ENCODE measurements at places on chromosomes 5 and 9. TPM values are rescaled to one million over a fixed set of nuclear protein-coding genes. Genes with fewer than 3 reads are reported as not detected.

DNA sequence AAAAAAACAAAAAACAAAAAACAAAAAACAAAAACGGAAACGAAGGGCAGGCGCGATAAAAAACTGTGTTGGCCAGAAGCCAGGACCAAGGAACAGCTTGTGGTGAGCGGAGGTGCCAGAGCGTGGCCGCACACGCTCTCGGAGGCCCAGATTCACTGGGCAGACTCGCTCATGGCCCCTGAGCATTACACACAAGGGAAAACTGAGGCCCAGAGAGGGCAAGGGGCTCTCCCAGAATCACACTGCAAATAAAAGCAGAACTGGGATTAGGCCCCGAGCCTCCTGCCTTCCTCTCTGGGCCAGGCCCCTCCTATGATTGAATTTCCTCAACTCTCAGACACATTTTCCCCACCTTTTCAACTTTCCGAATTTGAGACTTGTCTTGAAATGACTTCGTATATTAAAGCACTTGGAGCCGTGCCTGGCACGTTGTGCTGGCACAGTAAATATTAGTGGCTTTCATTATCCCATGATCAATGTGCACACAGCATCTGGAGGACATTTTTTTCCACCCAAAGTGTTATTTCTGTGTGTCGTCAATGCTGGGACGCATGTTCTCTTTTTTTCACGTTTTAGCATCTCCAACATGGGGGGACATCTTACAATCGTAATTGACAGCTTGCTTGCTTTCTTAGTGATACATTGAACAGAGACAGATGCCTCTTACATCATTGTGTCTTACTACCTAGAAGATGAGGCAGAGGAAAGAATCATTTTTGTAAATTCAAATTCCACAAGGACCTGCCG, 7.4 kb downstream of the FIBCD1 start:
- DNase-seq: no peak
- no peaks in the 10 kb centered on the region for H3K4me1 ChIP-seq
- no peaks in the 10 kb centered on the region for H3K36me3 ChIP-seq
- H3K27me3 ChIP-seq: peaks cover 32% of the 10 kb centered on the region
- H3K4me3 ChIP-seq: no peak overlapping the region

DNA sequence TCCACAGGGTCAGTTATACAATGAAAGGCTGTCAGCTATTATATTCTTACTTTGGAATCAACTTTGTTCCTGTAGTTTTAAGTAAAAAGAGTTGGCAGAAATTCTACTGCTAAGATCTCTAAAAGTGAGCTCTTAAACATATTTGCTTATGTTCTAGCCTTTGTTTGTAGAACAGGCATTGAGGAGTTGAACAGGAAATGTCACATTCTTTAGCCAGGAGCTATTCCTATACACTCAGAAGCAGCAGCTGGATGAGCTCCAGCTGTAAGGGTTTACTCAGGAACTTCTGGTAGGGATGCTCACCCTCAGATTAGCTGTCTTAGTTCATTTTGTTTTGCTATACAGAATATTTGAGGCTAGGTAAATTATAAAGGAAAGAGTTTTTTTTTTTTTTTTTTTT, 22.4 kb upstream of the SPINK14 start:
- H3K36me3 ChIP-seq: no peaks in the 10 kb centered on the region
- no peak overlapping the region for H3K27ac ChIP-seq
- peaks cover 2% of the 10 kb centered on the region for H3K27me3 ChIP-seq
- DNase-seq: no peak
- H3K4me3 ChIP-seq: no peak overlapping the region

DNA sequence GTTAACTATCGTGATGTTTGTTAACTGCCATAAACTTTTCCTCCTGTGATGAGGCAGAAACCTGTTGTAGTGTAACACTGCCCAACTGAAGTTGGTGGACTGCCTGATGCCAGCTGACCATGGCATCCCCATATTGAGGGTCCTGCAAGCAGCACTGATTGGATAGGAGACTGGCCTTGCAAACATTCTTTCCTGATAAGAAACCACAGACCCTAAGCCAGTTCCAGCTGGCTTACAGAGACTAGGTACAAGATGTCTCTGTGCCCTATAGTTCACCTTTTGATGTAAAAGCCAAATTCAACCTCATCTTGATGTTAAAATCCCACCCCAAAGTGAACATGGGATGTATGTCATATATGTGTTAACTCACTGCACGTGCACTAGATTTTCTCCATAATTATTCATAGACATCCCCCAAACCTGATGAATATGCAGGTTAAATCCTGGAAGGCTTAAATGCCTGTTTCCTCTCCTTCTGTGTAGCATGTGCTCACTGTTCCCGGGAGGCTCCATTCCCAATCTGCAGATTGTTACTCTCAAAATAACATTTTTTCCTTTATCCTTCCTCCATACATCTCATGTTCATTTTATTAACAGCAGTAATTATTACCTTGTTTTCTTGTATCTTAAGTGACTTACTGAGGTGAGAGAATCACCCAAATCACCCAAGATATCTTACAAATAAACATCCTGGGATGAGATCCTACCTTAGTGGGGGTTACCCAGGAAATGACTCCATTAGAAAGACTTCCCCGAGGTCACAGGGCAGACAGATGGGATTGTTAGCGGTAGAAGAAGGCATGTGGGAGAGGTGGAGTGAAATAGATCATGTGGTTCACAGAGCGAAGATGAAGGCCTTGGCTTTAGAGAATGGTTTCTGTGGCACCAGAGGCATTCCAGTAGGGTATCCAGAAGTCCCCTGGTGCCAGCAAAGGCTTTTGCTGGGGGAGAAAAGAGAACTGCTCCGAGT, 566.7 kb downstream of the CCDC171 start:
- no peak overlapping the region for H3K27ac ChIP-seq
- no peaks in the 10 kb centered on the region for H3K27me3 ChIP-seq

- no peaks in the 10 kb centered on the region for H3K27me3 ChIP-seq
- H3K27ac ChIP-seq: no peak overlapping the region
- H3K4me3 ChIP-seq: no peak overlapping the region
- H3K36me3 ChIP-seq: no peaks in the 10 kb centered on the region
- peak; percentile 40 for DNase-seq
- peaks cover 14% of the 10 kb centered on the region for H3K4me1 ChIP-seq
Measured at GRCh38 chr5:133257977-133258376, 206.2 kb downstream of the HSPA4 start.

- H3K4me3 ChIP-seq: no peak overlapping the region
- H3K4me1 ChIP-seq: no peaks in the 10 kb centered on the region
- H3K27ac ChIP-seq: no peak overlapping the region
Measured at GRCh38 chr5:145104106-145104505, 731.0 kb downstream of the PRELID2 start.

- peaks cover 5% of the 10 kb centered on the region for H3K27me3 ChIP-seq
- no peaks in the 10 kb centered on the region for H3K36me3 ChIP-seq
- H3K4me1 ChIP-seq: no peaks in the 10 kb centered on the region
- no peak overlapping the region for H3K27ac ChIP-seq
Measured at GRCh38 chr5:66454186-66455078, 141.8 kb upstream of the MAST4 start.

- no peak overlapping the region for H3K27ac ChIP-seq
- no peaks in the 10 kb centered on the region for H3K36me3 ChIP-seq
- H3K4me1 ChIP-seq: no peaks in the 10 kb centered on the region
- no peak for DNase-seq
Measured at GRCh38 chr5:110441035-110441434, 285.4 kb downstream of the TMEM232 start.

IFNK gene
- not detected for total RNA-seq

Measured in activated CD4-positive, alpha-beta memory T cell treated with anti-CD3 and anti-CD28 coated beads for 36 hours (primary cell).